Renal pelvis (tissue), 12 donors: ENCODE measurements at places on chromosomes 5 and 9. TPM values are rescaled to one million over a fixed set of nuclear protein-coding genes. Genes with fewer than 3 reads are reported as not detected.

DNA sequence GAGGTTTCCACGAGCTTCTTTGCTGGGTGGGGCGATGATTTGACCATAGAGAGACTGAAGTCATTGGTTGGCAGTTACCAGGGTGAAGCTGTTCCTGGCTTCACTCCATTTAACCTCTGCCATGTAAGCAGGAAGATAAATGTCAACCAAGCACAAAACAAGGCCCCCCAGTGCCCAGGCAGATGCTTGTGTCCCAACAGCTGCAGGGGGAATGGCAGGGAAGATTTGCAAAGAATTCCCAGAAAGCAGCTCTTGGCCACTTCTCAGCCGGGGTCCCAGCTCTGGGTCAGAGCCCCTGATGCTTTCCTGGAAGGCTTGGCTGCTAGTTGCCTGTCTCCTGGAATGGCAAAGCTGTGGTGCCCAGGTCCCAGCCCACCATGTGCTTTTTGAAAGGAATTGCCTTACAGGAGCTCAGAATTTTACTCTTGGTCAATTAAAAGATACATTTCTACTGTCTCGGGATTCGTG, 383.4 kb downstream of the ENC1 start:
- DNase-seq = no peak

DNA sequence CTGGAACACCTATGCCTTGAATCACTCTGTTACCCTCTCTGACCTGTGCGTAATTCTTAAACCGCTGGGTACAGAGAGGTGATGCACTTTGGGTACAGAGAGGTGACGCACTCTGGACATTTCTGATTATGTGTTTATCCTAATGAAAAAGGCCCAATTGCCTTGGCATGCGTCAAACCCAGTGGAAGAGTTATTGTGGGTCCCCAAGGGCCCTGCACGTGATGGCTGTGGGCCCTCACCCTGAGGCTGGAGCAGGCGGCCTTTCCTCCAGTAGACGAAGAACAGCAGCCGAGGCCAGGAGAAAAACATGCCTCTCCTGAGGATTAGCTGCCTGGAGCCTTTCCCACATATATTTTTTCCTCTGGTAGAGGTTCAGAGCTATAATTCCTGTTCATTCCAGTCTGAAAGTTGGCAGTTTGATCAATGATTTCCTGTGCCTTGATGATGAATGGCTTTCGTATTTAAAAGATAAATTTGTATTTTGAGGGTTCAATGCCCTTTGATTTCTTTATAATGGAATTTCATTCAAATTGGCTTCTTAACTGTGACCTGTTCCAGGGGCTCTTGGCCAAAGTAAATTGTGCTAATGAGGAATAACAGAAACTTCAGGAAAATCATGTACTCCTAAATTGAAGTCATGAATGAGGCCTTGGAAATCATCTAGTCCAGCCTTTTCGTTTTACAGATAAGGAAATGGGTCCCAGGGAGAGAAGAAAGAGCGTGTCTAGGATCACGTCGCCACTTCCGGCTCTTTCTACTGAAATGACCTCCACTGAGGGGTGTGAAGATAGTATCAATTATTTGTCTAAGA, 22.8 kb downstream of the ACER2 start:
- DNase-seq = peak; percentile 77

DNA sequence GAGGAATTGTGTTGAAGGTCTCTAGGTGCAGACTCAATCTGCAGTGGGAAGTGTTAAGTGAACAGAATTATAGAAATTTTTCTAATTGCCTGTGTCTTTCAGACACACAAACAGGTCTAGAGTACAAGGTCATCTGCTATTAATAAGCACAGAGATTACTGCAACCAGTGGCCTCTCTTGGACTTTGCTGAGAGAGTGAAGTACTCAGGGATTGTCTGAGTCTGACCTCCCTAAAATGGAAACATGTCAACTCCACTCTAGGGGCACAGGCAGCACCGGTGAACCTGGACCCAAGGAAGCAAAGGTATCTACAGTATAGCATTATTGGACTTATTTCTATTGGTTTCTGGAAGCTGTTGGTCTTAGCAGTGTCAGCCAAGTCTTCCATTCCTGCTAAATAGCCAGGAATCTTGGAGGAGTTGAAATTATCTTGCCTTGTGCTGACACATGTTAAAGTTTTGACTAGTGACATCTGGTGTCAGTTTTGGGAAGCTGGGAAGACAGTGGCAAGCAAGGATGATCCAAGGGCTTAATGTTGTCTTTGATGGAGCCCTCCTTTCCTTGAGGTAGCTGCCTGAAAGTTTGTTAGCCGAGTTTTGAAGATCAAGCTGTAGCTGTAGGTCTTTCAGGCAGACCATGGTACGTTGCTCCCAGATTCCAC, 61.1 kb upstream of the NMUR2 start:
- no peak for DNase-seq

- no peak for DNase-seq
Observed at GRCh38 chr5:146109379-146109778, 4.0 kb upstream of the PLAC8L1 start.

DNA sequence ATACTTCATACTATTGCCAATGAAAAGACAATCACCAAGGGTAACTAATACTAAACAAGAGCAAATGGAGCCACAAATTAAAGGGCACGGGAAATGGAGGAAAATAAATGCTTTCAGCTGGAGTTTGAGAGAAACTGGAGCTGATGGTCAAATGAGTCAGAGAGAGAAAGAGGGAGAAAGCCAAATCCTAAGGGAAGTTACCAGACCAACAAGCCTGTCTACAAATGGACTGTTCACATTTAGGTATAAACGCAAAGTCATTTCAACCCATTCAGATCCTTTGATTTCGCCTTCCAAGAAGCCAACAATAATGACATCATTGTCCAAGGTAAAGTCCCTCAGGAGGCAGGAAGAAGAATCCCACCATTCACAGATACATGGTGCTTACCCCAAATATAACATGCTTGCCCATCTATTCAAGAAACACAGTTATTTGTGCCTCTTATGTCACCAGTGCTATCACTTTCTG, 351.8 kb downstream of the RAB3C start:
- DNase-seq = no peak

GRCh38 chr5:80976985-80977384, 16.8 kb downstream of the RASGRF2 start:
- DNase-seq = no peak

The SLCO6A1 gene
- 0.24 TPM for polyA plus RNA-seq

DNA sequence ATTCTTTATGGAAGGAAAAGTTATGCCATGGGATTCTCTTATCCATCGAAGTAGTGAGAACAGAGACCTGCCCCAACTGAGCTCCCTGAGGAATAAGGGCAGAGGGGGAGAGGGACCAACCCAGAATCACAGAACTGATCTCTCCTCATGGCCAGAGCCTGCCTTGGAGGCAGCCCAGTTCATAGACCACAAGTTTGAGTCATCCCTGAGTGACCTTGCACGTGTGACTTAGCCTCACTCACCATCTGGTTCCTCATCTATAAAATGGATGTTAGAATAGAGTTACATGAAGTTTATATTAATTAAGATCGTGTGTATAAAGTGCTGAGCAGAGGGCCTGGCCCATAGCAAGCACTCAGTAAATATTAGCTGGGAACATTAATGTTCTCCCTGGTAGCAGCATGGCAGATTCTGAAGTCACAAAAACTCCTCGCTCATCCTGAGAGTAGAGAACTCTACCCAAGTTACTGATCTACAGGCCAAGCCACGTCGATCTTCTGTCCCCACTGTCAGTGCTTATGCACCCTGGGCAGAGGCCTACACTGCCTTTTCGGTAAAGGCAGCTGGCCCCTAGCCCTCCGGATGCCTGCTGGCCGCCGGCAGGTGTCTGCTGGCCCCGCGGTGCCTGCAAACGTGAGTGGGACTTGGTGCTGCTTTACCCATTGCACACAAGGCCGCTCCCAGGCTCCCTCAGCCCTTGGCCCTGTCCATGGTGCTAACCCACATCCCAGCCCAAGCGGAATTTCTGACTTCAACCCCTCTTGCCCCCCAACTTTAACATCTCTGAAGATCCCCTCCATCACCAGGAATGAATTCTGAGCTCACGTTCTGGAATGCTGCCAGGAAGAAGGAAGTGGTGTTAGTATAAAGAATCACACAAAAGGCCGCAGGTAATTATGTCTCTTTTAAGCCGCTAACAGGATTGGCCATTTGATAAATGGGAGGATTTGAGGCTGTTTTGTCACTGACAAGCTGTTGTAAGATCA, 61.1 kb upstream of the ARAP3 start:
- DNase-seq = peak; percentile 81

DNA sequence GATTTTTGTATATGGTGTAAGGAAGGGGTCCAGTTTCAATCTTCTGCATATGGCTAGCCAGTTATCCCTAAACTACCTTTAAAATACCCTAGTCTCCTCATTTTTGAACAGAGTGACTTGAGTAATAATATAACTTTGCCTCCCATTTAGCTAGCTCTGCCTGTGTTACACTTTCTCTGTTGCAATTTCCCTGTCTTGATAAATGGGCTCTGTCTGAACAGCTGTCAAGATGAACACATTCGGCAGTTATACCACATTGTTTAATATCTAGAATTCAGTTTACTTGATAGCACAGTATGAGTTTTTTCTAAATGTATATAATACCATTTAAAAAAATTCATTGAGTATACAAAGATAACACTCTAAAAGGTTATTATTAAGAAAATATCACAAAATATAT, 562.9 kb upstream of the FTMT start:
- DNase-seq = no peak

GRCh38 chr5:96871027-96871399, 5.3 kb upstream of the ERAP2 start:
- no peak for DNase-seq

The C1QTNF2 gene
- polyA plus RNA-seq = 1.3 TPM

The SLC4A9 gene
- polyA plus RNA-seq = 36.4 TPM

- DNase-seq = no peak
Observed at GRCh38 chr5:16169550-16169949, 10.0 kb downstream of the MARCHF11 start.

GRCh38 chr5:155959082-155959481, 367.9 kb upstream of the SGCD start:
- DNase-seq = no peak

The PPP2R2B gene
- polyA plus RNA-seq = 14.7 TPM

- no peak for DNase-seq
Observed at GRCh38 chr5:81779916-81780266, 29.0 kb upstream of the SSBP2 start.

The MYMK gene
- polyA plus RNA-seq = not detected

The DMRTA1 gene
- polyA plus RNA-seq = 1.7 TPM

GRCh38 chr5:62395210-62395950, 8.3 kb downstream of the DIMT1 start:
- DNase-seq = no peak

- no peak for DNase-seq
Observed at GRCh38 chr5:60598424-60598823, 101.5 kb downstream of the DEPDC1B start.

DNA sequence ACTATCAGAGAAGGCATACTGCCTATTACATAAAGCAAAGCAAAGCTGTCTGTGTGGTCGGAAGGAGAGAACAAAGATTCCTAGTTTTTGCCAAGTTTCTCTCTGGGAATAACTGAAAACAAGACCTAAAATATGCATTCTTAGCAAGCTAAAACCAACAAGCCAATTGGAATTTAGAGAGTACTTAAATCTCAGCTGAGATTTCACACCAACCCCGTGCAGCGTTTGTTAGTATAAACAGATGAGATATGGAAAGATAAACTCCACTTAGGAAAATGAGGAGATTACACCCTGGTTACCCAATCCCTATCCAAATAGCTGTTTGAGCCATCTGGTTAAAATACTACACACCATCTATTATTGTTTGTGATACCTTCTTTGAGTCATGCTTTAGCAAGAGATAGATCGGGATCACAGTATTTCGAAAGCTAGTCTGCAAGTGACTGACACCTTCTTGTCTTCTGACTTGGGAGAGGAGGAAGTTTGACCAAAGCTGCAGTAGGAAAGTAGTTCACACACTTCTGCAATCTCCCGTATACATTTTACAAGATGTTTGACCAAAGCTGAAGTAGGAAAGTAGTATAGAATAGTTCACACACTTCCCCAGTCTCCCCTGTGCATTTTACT, 18.2 kb downstream of the FAF2 start:
- DNase-seq = no peak

The HMGCR gene
- polyA plus RNA-seq = 76.0 TPM

DNA sequence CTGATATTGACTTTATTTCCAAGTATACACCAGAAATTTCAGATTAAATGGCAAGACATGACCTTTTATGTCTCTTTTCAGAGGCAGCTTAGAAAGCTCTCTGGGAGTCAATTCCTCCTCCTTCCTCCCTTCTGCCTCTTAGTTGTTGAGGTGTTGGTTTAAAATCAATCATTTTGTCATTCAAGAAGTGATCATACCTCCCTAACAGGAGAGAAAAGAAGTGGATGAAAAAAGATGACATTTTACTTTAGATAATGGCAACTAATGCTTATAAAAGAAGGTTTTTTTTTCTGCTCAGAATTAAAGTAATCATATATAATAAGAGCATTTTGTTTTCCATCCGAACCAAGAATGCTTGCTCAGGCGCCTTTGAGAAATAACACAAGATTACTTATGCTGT, 448.7 kb downstream of the CTNND2 start:
- no peak for DNase-seq

DNA sequence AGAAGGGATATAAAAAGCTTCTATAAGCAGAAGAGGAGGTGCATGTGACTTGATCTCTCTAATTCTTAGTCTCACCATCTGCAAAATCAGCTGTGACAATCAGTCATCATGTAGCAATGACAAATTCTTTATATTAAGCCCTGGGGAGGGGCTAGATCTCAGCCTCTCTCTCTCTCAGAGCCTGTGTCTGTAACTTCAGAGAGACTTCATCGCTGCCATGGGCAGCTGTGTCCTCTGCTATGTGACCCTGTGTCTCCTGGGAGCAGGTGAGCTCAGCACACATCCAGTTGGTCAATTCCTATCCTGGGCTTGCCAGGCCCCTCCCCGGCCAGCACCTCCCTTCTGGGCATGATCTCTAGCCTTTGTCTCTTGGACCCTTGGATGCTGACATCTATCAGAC, 109.6 kb downstream of the ANKRD18B start:
- DNase-seq = no peak

- peak; percentile 11 for DNase-seq
Observed at GRCh38 chr5:97528941-97529340, 345.9 kb upstream of the RIOK2 start.

DNA sequence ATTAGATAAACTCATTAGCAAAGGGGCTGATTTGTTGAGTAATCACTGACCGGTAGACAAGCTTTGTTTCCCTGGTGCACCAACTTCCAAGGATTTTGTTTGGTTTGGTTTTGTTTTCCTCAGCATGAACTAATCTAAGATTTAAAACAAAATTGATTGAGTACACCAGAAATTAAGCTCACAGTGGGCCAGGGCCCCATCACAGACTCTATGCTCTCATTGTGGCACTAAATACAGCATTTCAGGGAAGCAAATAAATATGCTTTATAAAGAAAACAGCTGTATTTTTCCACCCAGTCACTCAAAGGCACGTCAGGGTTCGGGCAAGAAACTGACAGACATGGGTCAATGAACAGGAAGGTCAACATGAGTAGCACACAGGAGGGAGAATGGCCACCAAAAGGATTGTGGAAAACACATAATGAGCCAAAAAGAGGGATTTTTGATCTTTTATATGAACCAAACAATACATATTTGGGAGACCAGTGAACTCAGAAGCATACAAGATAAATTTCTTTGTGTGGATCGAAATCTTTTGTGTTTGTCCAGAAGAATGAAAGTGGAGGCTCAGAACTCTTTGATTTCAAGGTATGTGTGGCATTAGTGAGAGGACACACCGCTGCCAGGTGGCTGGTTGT, 8.8 kb downstream of the CFAP77 start:
- DNase-seq = no peak
